ENCODE measurements at places on chromosomes 13 and 19.
A peak's percentile ranks its signal among the peaks of the same experiment; 100 is the strongest.

GRCh38 chr19:48451624-48452023 lies 3.8 kb upstream of the KCNJ14 start:
- DNase-seq: no peak

DNA sequence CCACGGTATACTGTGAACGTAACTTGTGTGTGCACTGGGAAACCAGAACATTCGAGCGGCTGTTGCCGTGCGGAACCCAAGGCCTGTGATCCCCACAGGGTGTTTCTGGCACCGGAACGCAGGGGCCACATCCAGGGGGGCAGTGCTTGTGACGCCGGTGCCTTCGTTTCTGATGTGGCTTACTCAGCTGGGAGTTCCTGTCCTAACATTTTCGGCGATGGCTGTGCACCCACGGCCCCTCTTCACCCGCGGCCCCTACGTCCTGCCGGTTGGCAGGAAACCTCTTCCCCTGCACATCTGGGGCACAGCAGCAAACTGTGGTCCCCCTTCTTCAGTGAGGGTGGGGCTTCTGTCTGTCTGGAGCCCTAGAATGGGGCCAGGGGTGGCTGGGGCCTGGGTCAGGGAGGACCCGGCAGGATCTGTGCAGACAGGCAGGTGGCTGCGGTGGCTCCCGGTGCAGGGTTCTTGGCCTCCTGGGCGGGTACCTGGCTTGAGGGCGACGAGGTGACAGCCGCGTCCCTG lies 26.2 kb downstream of the CSNK1G2 start:
- no peak for DNase-seq

GRCh38 chr19:33811736-33812387 lies 15.2 kb downstream of the KCTD15 start:
- DNase-seq: no peak

- DNase-seq: no peak
Measured at GRCh38 chr19:57267291-57267690, 13.0 kb upstream of the ZNF460 start.

GRCh38 chr13:21445759-21446158 lies 13.3 kb downstream of the ZDHHC20 start:
- DNase-seq: no peak

- DNase-seq: no peak
Measured at GRCh38 chr19:54312436-54313377, at the start of gene LILRA5. TSS of gene LILRA5 (minus strand) at chr19:54313166. CDS start at chr19:54313019, 147 bp downstream.

DNA sequence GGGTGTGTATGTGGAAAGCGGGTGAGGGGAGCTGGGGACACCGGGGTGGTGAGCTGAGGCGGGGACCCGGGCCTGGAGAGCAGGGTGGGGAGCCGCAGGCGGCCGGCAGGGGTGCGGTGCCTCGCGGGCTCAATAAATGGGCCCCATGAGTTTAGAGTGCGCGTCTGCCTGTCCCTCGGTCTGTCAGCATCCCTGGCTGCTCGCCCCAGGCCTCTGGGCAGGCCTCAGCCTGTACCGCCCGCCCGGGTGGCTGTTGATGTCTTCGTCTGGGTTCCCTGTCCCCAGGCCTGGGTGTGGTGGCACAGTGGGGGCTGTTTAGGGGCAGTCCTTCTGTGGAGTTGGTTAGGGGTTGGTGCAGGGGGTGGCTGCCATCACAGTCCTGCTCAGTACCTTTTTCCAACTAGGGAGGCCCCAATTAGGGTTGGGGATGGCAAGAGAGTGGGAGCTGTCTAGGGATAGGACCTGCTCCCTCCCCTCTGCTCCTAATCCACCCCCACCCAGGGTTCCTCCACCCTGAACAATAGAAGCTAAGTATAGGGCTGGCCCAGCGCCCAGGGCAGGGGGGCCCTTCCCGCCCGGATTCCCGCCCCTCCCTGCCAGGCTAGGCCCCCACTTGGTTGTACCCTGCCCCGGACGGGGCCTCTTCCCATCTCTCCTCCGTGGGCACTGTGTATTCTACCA lies 12.2 kb downstream of the CIC start:
- DNase-seq: peak; percentile 70

GRCh38 chr19:50326101-50326664 lies 3.0 kb downstream of the KCNC3 start:
- no peak for DNase-seq

- peak; percentile 70 for DNase-seq
Measured at GRCh38 chr19:14031719-14032480, at the start of gene IL27RA. TSS of gene IL27RA (plus strand) at chr19:14031762. CDS start at chr19:14031873, 111 bp downstream.

- no peak for DNase-seq
Measured at GRCh38 chr19:7856679-7857663, 17.2 kb downstream of the PRR36 start.

DNA sequence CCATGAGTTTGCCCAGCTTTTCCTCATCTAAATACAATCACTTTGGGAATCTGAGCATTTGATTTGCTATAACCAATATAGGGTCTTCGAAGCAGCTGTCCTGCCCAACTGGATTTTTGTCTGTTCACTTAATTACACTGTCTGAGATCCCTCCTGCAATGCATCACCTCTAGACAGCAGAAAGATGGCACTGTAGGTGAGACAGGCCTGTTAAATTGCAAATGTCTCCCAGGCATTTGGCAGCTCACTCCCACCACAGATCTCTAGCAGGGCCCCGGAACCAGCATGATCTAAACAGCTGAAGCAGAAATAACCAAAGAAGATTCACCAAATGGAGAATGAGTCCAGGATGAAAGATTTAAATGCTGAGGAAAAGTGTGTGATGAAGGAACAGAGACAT lies 41.9 kb upstream of the SERPINE3 start:
- no peak for DNase-seq

DNA sequence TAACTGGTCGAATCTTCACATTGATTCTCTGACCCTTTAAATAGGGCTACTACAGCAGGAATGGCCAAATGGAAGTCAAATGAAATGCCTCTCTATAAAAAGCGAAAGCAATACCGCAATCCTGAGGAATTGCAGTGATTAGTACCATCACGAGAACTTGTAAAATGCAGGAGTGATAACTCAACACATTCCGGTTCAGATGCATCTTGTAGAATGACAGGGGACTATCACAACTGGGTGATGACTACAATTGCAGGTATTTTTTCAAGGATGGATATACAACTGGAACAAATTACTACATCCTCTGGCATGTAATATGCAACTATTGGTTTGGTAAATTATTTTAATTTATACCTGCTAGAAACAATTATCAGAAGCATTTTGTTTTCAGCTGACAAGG lies 140.4 kb downstream of the PCDH20 start:
- DNase-seq: no peak

DNA sequence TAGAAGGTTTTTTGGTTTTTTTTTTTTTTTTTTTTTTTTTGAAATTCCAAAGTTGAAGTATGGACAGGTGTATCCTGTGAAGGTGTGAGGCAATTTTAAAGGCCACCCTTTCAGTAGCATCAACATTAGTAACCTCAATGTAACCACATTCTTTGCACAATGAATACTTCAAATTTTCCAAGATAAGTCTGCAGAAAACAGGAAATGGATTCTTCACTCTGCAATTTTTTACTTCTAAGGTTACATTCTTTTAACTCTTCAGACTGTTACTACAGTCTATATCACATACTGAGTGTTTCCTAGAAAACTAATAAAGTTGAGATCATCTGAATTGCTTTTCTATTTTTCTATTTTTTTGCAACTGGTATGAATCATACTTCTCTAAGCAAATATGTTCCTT lies 569.0 kb upstream of the GPC6 start:
- DNase-seq: no peak

- no peak for DNase-seq
Measured at GRCh38 chr19:3494559-3494958, 5.9 kb downstream of the DOHH start.

- peak; percentile 33 for DNase-seq
Measured at GRCh38 chr19:35845215-35846037, 6.9 kb downstream of the NPHS1 start.

Measured in BE2C (cell line).